ENCODE measurements at places on chromosomes 6 and 20.

GRCh38 chr6:44537306-44538049 lies 150.0 kb downstream of the CDC5L start:
- DNase-seq = peak; percentile 76

- no peak for DNase-seq
Measured at GRCh38 chr6:34729631-34730470, 27.5 kb upstream of the SNRPC start.

GRCh38 chr6:119147101-119148053 lies 68.9 kb upstream of the FAM184A start:
- no peak for DNase-seq

GRCh38 chr6:135090819-135091218 lies 36.2 kb upstream of the HBS1L start:
- DNase-seq = no peak

GRCh38 chr6:75204959-75205775 lies 686 bp downstream of the COL12A1 start:
- DNase-seq = no peak

DNA sequence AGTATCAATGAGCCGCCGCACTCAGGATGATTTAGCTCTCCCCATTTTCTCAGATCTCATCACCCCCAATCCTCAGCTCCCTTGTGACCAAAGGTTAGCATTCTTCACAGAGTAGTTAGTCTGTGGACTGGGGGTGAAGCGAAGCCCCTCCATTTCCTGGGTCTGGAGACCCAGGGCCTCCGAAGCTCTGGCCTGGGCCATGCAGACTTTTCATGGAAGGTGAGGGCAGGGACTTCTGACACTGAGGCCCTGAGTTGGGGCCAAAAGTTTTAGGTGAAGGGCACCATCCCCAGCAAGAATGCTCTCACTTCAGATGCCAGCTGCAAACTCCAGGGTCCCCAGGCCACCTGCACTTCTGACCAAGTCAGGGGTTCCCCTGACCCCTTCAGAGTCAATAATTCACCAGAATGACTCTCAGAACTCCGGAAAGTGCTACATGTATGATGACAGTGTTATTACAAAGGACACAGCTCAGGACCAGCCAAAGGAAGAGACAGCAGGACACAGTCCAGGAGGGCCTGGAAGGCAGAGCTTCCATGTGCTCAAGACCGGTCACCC lies 65.7 kb upstream of the DUSP22 start:
- no peak for DNase-seq

- no peak for DNase-seq
Measured at GRCh38 chr6:36997811-36998722, 7.4 kb upstream of the FGD2 start.

DNA sequence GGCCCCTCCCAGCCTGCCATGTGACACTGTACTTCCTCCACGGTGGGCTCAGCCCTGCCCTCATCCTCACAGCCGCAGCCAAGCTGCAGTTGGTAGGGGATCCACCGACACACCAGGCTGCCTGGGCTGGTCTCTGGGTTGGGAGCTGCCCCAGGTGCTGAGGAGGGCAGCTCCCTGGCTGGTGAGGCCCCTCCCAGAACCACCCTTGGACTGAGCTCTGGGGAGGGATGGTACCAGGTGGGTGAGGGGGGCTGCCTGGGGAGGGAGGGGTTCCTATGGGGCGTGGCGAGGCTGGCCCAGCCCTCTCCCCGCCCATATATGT lies 185 bp upstream of the TNFRSF6B start:
- DNase-seq = no peak

GRCh38 chr6:91485047-91485446 lies 898.2 kb upstream of the MAP3K7 start:
- DNase-seq = no peak

DNA sequence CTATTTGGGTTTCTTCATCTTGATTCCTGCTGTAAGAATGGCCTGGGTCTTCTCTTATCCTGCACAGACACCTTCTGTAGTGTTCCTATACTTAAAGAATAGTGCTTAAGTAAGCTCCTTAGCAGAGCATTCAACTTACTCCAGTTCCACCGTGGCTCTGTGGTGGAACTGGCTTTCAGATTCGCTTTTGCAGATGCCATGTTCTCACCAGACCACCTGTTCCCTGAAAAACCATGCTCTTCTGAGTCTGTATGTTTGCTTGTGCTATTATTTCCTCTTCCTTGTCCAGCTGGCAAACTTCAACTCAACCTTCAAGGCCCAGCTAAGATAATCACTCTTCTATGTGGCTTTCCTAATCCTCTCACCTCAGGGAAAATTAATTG lies 4.9 kb downstream of the ELMO2 start:
- no peak for DNase-seq

GRCh38 chr20:44776980-44777379 lies 31.3 kb downstream of the KCNK15 start:
- no peak for DNase-seq

Data from NCI-H774 (cell line).